Retinal pigment epithelial cell (primary cell): ENCODE measurements at places on chromosomes 1 and 21.

GRCh38 chr1:205582046-205582445, 49.8 kb downstream of the ELK4 start:
- no peak for DNase-seq

DNA sequence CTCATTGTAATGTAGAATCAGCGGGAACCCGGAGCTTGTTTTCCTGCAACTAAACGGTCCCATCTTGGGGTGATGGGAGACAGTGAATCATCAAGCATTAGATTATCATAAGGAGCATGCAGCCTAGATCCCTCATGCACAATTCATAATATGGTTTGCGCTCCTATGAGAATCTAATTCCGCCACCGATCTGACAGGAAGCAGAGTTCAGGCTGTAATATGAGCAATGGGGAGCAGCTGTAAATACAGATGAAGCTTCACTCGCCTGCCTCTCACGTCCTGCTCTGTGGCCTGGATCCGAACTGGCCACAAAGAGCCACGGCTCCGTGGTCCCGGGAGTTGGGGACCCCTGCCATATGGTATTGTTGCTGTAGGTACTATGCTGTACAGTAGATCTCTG, 1.6 kb downstream of the IFI44 start:
- DNase-seq, result no peak

- no peak for DNase-seq
Observed at GRCh38 chr1:85379203-85380136, 85.5 kb downstream of the DDAH1 start.

DNA sequence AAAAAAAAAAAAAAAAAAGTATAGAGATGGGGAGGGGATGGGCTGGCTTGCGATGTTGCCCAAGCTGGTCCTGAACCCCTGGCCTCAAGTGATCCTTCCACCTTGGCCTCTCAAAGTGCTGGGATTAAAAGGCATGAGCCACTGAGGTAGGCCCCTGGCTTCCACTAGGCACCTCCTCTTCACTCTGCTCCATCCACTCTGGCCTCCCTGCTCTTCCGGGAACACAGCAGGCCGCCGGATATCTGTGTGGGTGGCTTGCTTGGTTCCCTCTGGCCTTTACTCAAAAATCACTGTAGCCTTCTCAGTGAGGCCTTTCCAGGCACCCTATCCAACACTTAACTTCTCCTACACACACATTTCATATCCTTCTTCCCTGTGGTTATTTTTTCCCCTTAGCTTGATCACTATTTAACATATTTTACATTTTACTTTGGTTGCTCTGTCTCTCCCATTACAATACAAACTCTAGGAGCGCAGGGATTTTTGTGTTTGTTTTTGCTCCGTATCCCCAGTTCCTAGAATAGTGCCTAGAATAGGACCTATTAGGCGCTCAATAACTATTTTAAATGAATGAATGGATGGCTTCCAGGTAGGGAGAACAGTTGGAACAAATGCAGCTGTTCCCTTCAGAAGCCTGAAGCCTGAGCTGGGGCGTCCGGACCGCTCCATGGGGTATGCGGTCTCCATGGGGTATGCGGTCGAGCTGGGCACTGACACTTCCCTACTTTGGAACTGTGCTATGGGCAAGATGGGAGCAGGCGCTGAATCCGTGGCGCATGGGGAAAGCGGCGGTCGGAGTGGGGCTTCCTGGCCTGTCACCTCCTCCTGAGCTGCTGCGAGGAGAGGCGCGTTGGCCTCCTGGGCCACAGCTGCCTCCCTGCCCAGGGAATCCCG, 46.7 kb downstream of the H3-3A start:
- DNase-seq, result no peak

DNA sequence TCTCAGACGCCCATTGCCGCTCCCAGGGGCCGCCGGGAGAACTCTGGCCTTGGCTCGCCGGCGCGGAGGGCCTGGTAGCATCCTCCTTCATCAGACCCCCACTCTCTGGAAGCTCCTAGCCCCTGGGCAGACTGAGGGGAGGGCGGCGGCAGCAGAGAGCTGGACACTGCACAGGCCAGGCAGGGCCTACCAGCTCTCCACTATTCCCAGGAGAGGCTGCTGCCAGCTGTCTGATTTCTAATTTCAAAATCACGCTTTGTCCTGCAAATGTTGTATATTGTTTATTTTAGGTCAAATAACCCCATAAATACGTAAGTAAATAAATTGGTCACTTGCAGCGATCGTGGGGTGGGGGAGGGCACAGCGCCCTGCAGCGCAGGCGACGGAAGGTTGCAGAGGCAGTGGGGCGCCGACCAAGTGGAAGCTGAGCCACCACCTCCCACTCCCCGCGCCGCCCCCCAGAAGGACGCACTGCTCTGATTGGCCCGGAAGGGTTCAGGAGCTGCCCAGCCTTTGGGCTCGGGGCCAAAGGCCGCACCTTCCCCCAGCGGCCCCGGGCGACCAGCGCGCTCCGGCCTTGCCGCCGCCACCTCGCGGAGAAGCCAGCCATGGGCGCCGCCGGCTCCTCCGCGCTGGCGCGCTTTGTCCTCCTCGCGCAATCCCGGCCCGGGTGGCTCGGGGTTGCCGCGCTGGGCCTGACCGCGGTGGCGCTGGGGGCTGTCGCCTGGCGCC, at the start of gene MTARC1:
TSS of gene MTARC1 (plus strand) at position 577 of the 732 bp plus-strand sequence. CDS start at position 609, 32 bp downstream.
- no peak for DNase-seq

DNA sequence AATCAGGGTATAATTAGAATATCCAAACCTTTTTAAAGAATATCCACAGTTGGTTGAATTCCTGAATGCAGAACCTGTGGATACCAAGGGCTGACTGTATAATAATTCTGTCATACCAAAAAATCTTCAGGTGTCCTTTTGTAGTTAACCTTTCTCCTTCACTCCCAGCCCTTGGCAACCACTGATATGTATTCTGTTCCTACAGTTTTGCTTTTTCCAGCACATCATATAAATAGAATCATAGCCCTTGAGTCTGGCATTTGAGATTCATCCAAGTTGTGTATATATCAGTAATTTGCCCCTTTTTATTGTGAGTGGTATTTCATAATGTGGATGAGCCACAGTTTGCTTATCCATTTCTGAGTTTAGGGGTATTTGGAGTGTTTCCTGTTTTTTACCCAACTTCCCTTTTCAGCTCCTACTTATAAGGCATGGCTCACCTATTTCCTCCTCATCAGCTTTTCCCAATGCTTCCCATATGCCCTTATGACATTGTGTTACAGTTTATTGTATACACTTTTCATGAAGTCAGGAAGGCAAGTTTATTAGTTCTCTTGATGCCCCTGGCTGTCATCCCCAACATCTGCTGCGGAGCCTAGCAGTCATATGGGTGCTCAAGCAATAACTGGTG, 35.0 kb upstream of the AGO1 start:
- no peak for DNase-seq
